Stimulated activated CD4-positive, alpha-beta T cell treated with anti-CD3 and anti-CD28 coated beads, Interleukin-4, amount 100 ng/mL, for 4 hours (primary cell): ENCODE measurements at places on chromosomes 12 and 14.

- DNase-seq: no peak
These were observed 616 bp downstream of the BCL11B start for GRCh38 chr14:99271221-99271941.

DNA sequence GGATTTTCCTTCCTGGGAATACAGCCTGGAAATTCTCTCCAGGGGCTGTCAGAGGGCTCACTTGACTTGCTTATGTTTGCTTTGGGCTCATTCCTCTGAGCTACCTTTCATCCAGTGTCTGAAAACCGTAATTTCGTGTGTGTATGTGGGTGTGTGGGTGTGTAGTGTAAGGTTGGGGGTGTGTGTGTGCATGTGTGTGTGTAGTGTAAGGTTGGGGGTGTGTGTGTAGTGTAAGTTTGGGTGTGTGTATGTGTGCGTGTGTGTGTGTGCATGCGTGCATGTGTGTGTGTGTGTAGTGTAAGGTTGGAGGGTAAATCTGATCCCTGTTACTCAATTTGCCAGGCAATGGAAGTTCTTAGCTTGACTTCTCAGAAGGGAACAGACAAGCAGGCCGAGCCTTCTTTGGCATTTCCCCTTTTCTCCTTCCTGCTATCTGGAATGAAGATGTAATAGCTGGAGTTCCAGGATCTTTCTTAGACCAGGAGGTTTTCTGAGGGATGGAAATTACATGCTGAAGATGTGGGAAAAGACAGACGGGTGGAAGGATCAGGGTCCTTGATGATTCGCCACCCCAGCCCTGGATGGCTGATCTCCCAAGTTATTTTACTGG, 15.5 kb upstream of the BEGAIN start:
- DNase-seq: no peak

GRCh38 chr12:49260166-49260565, 4.7 kb upstream of the TUBA1C start:
- no peak for DNase-seq

GRCh38 chr12:62530596-62530995, 64.0 kb downstream of the MON2 start:
- no peak for DNase-seq

DNA sequence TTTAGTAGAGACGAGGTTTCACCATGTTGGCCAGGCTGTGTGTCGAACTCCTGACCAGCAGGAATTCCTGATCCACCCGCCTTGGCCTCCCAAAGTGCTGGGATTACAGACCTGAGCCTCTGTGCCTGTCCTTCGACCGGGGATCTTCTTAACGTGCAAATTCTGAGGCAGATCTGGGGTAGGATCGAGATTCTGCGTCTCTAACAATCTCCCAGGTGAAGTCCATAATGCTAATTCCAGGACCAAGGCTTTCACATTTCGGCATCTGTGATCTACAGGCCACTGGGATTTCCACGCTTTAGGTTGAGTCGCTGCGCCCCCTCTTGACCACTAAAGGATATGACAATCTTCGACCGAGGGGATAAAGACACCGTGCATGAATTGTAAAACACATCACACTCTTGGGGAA, 24.8 kb downstream of the FOS start:
- DNase-seq: peak; percentile 37
